ENCODE measurements at places on chromosomes 2 and 18.

- no peak for DNase-seq
These were observed 154.5 kb downstream of the AGPS start for GRCh38 chr2:177547122-177547521.

DNA sequence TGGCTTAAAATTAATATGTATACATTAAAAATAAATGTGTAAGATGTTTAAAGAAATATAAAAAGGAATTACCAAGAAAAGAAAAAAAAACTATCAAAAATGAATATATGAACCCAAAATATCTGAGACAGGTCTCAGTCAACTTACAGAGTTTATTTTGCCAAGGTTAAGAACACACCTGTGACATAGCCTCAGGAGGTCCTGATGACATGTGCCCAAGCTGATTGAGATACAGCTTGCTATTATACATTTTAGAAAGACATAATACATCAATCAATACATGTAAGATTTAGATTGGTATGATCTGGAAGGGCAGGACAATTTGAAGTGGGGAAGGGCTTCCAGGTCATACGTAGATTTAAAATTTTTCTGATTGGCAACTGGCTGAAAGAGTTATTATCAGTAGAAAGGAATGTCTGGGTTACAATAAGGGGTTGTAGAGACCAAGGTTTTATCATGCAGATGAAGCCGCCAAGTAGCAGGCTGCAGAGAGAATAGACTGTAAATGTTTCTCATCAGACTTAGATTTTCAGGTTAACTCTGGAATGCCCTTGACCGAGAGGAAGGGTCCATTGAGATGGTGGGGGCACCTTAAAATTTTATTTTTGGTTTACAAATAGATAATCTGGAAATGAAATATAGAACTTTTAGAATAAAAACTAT lies 74.7 kb downstream of the EXOC6B start:
- DNase-seq, result no peak

GRCh38 chr2:223654384-223654915 lies 52.3 kb upstream of the SCG2 start:
- DNase-seq, result no peak

DNA sequence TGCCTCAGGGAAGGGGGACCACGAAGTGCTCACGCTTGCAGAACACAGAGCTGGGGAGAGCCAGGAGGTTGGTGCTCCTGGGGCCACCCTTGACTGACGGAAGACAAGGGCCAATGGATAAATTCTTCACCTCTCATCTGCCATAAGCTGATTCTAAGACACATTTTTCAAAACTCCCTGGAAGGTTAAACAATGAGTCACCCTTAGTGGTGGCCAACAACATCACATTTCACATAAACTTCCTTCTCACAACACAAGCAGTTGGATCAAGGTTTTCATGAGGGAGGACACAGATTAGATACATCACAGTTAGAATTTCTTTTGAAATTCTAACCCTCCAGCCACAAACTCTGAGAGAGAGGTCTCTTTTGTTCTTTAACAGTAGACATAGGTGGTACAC lies 713.6 kb upstream of the POU3F3 start:
- DNase-seq, result no peak

DNA sequence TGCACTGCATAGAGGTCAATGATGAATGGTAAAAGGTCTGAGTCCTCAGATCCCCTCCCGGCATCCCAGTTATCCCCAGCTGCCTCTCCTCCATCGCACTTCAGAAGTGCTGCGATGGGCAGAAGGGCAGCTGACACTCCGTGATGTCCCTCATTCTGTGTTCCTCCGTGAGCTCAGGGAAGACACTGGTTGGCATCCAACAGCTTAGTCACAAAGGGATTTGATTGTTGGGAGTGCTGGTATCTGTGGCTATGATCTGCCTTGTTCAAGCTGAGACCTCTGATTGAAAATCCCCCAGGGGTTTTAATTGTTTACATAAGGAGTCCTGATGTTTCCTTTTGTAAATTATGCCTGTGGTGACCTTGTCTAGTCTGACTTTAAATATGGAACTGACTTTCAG lies 19.0 kb upstream of the SAG start:
- no peak for DNase-seq
